DMS79 (cell line): ENCODE measurements at places on chromosomes 6 and 20.

DNA sequence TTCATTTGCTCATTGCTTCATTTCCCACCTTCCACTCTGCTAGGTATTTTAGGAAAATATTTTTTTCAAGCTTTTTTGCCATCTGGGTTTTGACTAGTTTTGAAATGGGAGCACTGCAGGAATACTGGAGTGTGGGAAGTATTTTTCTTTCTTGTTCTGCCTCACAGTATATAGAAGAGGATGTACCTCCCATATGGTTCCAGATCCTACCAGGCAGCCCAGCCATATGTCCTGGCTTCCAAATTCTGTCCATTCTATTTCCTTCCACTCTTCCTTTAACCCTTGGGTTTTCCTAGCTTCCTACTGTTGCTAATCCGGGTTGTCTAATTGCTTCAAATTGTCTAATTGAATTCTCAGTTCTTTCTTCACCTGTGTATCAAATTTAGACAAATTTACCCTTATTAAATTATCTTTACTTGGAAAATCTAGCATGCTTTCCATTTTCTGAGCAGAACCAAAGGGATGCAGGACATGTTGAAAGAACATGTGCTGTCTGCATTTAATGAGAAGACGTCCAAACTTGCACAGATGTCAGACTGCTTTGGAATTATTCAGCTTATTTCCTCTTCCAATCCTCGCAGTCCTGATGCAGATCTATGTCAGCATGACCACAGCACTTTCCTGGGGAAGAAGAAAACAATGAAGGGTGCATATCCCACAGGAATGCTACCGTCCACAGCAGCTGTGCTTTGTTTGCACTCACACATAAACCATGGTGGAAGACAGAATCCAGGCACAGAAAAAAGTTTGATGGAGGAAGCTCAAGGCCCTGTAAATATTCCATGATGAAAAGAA, 1273.9 kb upstream of the MAP3K7 start:
- no peak for DNase-seq

GRCh38 chr6:134373282-134373922, 55.5 kb upstream of the SGK1 start:
- no peak for DNase-seq

DNA sequence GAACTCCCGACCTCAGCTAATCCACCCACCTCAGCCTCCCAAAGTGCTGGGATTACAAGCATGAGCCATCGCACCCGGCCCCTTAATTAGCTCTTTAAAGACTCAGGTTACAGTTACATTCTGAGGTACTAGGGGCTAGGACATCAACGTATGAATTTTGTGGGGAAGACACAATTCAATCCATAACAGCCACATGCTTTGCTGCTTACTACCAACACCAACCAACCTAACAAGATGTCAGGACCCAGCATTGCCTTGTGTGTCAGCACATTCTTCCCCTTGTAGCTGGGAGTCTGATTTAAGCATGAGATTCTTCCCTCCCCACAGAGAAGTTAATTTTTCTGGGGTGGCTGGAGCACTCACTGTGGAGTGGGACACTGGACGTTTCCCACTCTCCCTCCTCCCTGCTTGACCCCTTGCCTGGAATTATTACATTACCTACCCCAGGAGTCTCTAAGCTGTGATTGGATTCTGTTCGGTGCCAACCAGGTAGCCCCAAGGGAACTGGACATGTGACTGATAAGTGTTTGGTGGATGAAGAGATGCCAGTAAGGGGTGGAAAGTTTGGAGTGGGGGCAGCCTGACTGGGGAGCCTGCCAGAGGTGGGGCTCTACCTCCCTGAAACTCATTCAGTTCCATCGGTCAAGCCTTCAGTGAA, 5.6 kb upstream of the PXMP4 start:
- no peak for DNase-seq

GRCh38 chr20:32664012-32664677, 9.6 kb downstream of the C20orf203 start:
- DNase-seq, result no peak

- DNase-seq, result peak; percentile 15
Observed at GRCh38 chr20:34907616-34908469, 31.4 kb downstream of the ACSS2 start.

DNA sequence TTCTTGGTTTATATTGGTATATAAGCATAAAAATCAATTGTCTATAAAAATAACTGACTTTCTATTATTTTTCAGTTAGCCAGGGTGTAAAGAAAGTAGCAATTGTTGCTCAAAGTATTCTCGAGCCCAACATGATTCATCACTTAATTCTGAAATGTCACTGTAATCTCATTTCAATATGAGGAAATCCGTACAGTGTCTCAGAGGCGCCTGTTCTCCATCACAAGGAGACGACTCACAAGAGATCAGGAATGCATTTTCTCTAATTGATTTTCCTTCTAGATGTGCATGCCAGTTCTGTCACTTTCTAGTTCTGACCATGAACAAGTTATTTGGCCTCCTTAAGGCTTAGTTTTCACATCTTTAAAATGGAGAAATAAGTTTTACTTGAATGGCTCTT, 753.1 kb downstream of the MAFB start:
- DNase-seq, result no peak

DNA sequence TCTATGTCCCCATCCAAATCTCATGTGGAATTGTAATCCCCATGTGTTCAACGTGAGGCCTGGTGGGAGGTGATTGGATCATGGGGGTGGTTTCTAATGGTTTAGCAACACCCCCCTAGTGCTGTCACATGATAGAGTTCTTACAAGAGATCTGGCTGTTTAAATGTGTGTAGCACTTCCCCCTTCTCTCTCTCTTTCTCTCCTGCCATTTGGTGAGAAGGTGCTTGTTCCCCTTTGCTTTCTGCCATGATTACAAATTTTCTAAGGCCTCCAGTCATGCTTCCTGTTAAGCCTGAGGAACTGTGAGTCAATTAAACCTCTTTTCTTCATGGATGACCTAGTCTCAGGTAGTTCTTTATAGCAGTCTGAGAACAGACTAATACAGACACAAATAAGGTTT, 165.4 kb downstream of the OGFRL1 start:
- DNase-seq, result no peak

DNA sequence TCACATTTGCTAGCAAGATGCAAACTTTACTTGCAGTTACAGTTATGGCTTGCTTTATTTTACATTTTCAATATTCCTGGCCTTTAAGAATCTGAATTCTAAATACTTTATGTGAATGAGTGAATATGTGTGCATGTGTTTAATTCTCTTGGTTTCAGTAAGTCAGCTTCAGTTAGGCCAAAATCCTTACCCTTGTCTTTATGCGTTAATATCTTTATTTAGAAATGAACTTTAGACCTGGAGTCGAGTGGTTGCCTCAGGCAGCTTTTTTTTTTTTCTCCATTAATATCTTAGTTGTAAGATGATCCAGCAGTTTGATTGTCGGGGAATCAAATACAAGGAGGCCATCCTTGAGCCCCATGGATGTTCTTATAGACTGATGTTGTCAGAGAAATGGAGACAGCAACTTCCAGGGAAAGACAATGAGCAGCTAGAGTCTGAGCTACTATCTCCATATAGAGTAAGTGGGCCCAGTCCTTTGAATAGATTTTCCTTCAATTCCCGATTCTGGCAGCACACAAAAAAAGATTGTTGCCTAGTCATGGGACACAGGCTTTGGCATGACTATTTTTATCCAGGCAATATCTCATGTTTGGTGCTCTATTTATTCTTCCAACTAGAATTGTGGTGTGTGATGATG, 398.0 kb downstream of the DHX35 start:
- no peak for DNase-seq

- peak; percentile 31 for DNase-seq
Observed at GRCh38 chr6:100464903-100465700, at the start of gene SIM1. Gene SIM1, minus strand, starts transcription at chr6:100464921. Its CDS starts 1,453 bp downstream, at chr6:100463468.

DNA sequence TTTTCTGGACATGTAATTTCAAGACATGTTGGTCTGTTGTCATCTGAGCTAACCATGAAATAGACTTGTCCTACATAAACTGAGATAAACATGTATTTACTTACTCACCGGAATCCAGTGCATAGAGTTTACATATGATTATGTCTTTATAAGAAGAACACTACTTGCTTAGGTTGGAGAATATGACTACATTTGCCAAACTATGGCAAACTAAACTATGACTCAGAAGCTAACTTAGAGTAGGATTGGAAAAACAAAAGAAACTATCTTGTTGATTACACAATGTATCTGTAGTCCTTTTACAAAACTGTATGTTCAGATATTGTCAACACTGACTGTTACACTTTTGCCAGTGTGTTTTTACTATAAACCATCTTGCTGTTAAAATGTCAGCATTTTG, 113.3 kb downstream of the CRYBG1 start:
- DNase-seq, result no peak

DNA sequence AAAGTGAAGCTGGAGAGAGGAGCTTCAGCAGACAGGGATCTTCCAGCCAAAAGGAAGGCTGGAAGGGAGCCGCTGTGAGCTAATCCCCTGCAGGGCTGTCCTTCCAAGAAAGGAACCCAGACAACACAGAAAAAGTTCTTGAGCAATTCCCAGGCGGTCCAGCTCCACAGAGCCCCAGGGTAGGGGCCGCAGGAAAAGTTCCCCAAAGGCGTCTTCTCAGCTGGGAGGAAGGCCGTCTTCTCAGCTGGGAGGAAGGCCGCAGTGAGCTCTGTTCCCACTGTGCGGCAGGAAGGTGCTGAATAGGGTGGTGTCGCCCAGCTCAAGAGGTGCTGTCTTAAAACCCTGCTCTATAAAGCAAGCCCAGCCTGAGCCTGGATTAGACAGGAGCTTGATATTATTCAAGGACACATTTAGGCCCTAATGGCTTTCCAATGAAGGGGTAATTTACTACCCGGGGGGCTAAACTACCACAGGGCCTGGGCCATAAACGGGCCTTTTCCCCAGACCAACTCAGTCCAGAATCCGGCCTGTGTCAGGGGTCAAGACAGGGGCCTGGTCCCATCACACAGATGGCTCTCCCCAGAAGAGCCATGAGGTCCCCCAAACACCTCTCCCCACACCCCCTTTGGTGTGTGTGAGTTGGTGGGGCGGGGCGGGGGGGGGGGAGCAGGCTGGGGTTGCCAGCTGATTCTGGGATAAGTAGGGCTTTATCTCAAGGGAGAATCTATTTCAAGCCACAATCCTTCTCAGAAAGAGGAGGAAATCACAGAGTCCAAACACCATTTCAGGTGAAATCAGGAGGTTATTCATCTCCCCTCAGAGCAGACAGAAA, 103.6 kb downstream of the NOL4L start:
- no peak for DNase-seq

GRCh38 chr6:70673601-70674000, 5.9 kb downstream of the SMAP1 start:
- DNase-seq, result no peak

DNA sequence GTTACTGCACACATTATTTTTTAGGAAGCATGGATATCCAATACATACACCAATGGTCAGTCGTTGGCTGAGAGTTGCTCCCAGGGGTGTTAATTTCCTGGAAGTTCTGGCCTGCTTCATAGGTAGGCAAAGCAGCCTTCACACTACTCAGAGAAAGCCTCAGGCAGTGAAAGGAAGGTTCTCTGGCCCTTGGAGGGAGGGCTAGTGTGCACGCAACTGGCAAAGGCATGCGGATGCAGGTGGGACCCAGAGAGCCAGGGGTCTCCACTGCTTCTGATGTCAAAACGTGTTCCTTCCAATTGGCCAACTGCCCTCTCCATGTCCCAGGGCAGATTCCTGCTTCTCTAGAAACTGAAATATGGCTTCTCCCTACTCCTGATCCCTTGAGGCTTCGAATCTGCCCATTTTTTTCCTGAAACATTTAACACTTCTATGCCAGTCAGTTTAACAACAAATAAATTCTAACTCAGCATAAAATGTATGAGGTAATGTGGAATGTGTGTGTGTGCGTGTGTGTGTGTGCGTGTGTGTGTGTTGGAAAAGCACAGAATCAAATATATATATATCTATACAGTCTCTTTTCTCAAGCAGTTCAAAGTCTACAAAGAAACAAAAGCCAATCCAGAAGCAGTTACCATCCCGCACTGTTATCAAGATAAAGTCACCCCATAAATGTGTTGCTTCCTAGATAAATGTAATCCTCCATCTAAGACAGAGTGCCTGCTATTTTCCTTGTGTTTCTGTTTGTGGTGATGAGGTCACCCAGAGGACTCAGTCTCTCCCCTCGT, 94.0 kb upstream of the HIVEP1 start:
- no peak for DNase-seq

DNA sequence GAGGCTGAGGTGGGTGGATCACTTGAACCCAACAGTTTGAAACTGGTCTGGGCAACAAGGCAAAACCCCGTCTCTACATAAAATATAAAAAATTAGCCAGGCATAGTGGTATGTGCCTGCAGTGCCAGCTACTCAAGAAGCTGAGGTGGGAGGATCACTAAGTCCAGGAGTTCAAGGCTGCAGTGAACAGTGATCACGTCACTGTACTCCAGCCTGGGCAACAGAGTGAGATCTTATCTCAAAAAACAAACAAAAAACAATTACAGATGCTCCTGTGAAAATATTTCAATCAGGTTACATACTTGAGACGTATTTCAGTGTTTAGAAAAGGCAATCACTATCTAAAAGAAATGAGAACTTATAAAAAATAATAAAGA, 33.8 kb downstream of the RANBP9 start:
- DNase-seq, result no peak

DNA sequence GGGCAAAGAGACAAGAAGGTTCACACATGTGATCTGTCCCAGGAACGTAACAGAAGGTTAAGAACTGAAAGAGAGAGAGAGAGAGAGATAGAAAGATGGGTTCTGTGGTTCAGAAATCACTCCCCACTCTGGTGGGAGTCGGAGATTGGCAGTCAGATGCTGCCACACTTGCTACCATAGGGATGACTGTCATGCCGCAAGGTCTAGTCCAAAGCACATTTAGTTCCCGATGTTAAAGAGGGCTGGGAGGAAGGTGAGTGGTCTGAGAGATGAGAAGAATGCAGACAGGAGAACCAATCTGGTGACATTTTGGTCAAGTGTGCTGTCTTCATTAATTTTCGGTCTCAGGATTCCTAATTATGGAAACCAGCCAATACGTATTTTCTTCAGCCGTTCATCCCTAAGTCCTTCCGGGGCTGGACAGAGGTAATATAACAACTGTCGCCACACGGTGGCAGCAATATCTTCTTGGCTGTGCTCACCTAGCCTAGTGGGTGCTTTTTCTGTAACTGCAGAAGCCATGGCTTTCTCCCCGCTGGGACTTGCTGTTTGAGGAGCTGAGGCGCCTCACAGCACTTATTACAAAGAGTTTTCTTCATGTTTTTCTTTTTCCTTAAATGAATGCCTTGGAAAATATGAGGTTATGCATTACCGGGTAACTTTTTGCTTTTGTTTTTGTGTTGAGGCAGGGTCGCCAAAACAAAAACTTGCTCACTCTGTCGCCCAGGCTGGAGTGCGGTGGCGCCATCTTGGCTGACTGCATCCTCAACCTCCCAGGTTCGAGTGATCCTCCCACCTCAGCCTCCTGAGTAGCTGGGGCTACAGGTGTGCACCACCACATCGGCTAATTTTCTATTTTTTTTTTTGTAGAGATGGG, 46.0 kb downstream of the SLC35D3 start:
- DNase-seq, result no peak

GRCh38 chr6:34858681-34859080, 29.2 kb downstream of the TAF11 start:
- no peak for DNase-seq

- no peak for DNase-seq
Observed at GRCh38 chr20:37636977-37637376, 56.9 kb upstream of the CTNNBL1 start.

GRCh38 chr20:11894062-11894461, 23.6 kb upstream of the BTBD3 start:
- DNase-seq, result no peak
